ENCODE measurements at places on chromosomes 11 and 22.

DNA sequence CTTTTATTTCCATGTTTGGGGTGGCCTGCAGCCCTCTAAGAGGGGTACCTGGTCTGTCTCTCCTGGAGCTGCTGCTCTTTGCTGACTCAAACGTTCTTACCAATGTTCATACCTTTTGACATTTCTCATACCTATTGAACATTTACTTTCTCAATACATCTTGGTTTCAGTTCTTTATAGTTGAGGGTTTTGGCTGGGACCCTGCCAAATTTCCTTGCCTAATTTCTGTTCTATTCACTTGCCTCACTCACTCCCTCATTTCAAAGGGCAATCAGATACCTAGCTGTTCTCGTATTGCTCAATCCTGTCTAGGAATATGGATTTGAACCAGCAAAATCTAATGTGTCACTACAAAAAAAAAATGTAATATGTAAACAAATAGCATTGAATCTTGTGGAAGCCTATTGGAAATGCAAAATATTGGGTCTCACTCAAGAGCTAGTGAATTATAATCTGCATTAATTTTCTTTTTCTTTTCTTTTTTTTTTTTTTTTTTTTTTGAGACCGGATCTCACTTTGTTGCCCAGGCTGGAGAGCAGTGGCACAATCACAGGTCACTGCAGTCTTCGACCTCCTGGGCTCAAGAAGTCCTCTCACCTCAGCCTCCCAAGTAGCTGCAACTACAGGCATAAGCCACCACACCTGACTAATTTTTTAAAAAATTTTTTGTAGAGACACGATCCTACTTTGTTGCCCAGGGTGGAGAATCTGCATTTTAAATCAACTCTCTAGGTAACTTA lies 7.5 kb downstream of the OR6M1 start:
- no peak for DNase-seq

DNA sequence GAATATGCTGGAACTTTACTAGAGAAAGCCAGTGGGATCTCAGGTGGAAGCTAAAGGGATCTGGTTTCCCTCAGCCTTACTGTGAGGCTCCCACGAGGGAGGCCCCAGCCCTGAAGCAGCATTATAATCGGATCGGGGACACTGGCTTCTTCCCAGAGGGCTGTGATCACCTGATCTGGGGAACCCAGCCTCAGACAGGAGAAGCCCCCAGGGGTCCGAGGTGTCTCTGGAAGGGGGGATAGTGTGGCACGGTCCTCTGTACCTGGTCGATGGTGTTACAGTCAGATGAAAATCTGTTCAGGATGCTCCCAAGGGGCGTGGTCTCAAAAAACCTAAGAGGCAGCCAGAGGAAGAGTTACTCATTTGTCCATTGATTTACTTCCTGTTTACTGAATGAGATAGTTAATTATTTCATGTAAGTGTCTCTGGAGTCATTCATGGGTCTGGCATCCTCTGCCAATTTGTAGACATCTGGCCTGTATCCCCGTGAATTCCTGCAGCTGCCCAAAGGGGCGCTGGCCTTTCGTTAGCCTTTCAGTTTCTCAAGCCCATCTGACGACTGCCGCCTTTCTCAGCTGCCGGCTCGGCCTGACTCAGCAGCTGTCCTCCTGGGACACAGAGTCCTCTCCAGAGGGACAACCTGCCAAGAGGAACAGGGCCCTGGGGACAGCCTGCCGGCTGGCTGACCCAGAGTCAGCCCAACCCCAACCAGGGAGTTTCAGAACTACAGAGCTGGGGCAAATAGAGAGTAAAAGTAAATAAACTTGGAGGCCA lies 17.0 kb upstream of the KCNJ11 start:
- DNase-seq: no peak

DNA sequence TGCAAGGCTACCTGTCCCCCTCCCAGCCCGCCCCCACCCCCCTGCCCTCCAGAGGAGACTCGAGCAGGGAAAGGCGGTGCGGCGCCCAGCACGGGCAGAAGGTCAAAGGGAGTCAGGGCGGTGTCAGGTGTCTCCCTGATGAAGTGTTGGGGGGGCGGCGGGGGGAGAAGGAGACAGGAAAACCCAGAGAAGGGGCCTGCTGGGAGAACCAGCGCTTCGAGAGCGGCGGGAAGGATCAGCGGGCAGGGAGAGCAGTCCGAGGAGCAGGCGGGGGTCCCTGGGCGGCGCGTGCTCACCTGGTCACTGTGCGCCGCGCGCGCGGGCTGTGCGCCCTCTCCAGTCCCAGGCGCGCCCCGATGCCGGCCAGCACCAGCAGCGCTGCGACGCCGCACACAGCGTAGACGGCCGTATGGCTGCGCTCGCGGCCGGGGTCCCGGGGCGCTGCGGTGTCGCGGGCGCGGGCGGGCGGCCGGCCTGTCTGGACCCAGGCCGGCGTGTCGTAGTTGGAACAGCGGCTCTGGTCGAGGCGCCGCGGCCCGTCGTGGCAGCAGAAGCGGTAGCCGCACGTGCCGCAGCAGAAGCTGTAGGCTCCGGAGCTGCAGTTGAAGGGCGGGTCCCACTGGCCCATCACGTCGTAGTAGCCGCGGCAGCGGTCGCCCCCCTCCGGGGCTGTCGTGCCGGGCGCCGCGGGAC lies 886 bp downstream of the SHISA8 start:
- DNase-seq: no peak

DNA sequence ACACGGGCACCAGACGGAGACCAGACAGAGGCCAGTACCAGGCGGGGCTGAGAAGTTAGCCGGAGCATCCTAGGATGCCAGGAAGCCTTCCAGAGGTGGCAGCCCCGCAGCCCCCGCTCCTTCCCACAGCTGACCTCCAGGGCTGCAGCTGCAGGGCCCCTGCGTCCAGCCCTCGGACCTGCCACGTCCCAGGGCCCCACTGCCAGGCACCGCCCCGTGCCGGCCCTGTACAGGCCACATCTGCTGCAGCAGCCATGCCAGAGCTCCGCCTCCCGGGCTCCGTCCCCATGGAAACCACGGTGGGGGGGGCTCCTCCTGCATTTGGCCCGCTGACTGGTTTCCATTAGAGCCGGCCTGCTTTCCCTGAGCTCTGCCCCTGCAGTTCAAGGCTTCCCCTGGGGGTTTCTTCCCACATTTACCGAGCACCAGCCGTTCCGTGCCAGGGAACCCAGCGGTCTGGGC lies 62.5 kb upstream of the PPARA start:
- no peak for DNase-seq

DNA sequence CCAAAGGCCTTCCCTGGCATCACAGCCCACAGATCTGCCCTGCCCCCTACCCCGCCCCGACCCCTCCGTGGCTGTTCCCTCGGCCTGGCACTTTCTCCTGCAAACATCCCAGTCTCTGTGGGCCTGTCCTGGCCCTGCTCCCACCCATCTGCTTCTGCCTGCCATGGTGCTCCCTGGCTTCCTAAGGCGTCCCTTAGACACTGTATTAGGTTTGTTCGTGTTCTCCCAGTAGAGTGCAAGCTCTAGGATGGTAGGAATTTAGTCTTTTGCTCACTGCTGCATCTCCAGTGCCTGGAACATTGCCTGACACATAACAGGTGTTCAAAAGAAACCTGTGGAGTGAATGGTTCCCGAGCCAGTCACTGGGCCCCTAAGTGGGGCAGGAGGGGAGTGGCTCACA lies 69.6 kb upstream of the PITPNB start:
- no peak for DNase-seq

DNA sequence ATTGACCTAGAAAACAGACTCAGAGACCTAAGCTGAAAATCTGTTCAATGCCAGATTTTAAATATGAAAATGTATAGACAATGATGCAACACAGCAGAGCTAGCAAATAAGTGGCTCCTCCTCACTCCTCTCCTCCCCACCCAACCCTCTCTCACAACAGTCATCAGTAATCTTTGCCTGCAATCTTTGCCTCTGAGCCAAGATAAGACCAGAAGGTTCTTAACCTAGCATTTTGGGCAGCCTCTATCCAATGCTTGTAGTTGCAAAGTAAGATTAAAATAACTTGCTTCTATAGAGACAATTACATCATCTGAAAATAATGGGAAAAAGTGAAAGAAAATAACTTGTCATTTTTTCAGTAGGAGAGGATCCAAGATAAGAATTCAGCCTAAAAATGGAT lies 117.3 kb downstream of the PARVA start:
- no peak for DNase-seq

DNA sequence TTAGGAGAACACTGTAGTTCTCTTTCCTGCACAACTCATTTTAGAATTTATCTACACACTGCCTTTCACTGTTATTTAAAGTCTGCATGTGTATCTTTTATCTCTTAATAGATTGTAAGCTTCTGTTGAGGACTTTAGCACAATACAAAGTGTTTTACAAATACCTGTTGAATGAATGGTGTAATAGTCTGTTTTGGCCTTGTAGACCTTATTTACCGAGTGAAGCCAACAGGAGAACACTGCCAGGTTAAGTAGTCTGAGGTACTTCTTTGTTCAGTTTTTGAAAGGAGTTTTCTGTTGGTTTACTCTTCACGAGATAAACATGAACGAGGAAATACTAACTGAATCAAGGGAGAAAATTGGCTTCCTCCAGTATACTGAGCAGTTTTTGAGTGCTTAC lies 31.0 kb downstream of the SIK2 start:
- no peak for DNase-seq

GRCh38 chr22:25572708-25573171 lies 8.3 kb downstream of the GRK3 start:
- DNase-seq: no peak

DNA sequence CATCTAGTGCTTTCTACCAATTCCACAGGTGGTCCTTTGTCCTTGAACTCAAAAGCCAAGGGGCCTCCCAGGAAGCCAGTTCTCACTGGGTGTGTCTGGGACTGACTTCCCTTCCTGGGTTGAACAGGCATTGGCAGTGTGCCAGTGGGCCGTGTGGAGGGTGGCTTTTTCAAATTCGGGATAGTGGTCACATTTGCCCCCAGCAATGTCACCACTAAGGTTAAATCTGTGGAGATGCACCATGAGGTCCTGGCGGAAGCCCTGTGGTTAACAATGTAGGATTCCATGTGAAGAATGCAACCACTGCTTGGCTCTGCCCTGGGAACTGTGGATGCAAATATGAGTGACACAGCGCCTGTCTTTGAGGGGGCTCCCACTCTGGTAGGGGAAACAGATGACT lies 53.2 kb upstream of the MTNR1B start:
- no peak for DNase-seq

GRCh38 chr22:50309601-50309991 lies 2.1 kb upstream of the PLXNB2 start:
- DNase-seq: no peak

- no peak for DNase-seq
Measured at GRCh38 chr22:29772170-29772641, 5.0 kb downstream of the UQCR10 start.

DNA sequence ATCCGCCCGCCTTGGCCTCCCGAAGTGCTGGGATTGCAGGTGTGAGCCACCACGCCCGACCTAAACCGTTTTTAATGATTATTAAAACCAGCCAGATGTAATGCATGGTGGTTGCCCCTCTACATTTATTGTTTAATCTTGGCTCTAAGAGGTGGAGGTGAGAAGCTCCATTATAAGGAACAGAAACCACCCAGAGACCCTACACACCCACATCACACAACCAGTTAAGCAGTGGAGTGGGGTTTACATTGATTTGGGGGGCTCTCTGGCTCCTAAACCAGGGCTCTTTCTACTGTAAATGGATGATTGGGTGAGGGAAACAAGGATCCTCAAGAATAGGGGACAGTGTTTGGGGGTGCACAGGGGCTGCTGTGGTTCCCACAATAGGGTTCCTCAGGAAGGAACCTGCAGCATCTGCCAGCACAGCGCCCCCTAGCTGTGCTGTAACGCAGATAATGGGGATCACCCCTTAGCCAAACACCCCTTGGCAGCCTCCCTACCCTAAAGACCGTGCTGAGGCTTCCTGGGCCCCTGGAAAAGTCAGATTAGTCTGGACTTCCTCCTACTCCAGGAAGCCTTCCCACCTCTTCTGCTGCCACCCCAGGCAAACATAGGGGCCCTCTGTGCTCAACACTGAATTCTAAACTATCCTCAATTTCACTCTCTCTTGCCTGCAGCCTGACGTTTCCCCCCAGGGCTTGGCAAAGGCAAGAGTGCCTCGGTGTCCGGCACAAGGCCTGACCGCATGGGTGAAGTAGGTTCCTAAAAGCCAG lies 2.4 kb downstream of the MPST start:
- DNase-seq: peak; percentile 51

GRCh38 chr11:114610984-114611944 lies 15.7 kb upstream of the NXPE4 start:
- no peak for DNase-seq

- no peak for DNase-seq
Measured at GRCh38 chr11:100825626-100826025, 138.5 kb downstream of the ARHGAP42 start.

- DNase-seq: no peak
Measured at GRCh38 chr11:8220261-8221045, 43.2 kb downstream of the LMO1 start.

DNA sequence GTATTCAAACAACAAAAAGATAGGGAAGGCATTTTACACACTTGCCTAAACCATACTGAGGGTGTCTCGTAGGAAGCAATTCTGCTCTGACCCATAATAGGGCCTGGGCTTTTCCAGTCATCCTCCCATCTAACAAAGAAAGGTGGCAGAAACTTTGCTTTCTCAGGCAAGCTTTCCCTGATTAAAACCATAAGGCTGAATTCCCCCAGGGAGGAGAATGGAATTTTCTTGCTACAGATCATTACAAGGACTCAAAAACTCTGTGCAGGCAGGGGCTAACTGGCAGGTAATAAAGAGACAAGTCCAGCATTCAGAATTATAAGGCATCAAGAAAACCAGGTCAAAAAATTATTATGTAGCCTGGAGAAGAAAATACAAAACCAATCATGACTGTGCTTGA lies 90.4 kb downstream of the RBFOX2 start:
- DNase-seq: no peak

- DNase-seq: no peak
Measured at GRCh38 chr22:36182857-36183256, 18.8 kb downstream of the APOL4 start.

GRCh38 chr11:3853899-3854659 lies 1.4 kb upstream of the STIM1 start:
- peak; percentile 70 for DNase-seq

GRCh38 chr22:36252754-36253522 lies at the start of gene APOL1:
TSS of gene APOL1 (plus strand) at chr22:36253133. CDS start at chr22:36254956, 1,823 bp downstream.
- DNase-seq: peak; percentile 62

DNA sequence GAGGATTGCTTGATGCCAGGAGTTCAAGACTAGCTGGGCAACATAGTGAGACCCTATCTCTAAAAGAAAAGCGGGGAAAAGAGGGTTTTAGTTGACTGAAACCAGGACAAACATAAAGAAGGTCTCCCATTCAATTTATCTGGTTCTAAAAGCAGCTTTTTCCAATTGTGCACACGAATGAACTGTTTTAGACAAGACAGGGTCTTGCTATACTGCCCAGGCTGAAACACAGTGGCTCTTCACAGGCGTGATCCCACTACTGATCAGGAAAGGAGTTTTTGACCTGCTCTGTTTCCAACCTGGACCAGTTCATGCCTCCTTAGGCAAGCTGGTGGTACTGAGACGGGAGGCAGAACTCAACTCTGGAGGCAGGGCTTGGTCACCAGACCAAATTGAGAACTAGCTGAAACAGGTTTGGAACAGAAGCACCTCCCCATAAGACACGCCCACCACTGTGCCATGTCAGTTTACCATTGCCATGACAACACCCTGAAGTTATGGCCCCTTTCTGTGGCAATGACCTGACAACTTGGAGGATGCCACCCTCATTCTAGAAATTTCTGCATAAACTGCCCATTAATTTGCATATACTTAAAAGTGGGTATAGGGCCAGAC lies 2.8 kb upstream of the NUCB2 start:
- DNase-seq: no peak
